Spleen (tissue), 13 donors: ENCODE measurements at places on chromosomes 13 and 19. TPM values are rescaled to one million over a fixed set of nuclear protein-coding genes. Genes with fewer than 3 reads are reported as not detected.

DNA sequence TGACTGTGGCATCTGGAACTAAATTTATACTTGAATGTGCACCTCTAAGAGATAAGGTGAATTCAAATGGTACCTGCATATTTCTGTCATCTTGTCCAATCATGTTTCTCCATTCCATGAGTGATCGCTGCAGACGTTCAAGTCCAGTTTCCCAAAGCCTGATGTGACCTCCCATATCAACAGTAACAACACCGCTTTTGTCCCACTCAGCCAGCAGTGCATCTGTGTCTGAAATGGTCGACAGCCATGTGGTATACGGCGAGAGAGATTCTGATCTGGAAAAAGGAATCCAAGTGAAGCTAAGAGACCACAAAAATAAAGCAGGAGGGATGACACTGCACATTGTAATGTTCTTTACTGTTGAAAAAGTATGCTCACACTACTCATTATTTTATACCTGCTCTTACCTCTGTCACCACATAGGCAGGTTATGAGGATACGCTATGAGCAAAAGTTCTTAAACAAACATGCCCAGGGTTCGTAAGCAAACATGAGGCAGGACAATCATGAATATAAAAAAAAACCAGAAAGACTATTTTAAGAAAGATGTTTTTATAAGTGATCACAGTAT lies 213.6 kb downstream of the RGCC start:
- no peak overlapping the region for H3K27ac ChIP-seq
- no peak for DNase-seq
- no peaks in the 10 kb centered on the region for H3K4me1 ChIP-seq
- H3K36me3 ChIP-seq: no peaks in the 10 kb centered on the region
- H3K4me3 ChIP-seq: no peak overlapping the region
- H3K27me3 ChIP-seq: no peaks in the 10 kb centered on the region

GRCh38 chr19:49889038-49889686 lies 7.5 kb downstream of the IL4I1 start:
- H3K4me3 ChIP-seq: no peak overlapping the region
- no peak for DNase-seq
- no peak overlapping the region for H3K27ac ChIP-seq
- peaks cover 41% of the 10 kb centered on the region for H3K4me1 ChIP-seq
- no peaks in the 10 kb centered on the region for H3K27me3 ChIP-seq
- H3K36me3 ChIP-seq: peaks cover 15% of the 10 kb centered on the region

GRCh38 chr19:31073485-31074198 lies 275.6 kb downstream of the TSHZ3 start:
- no peak for DNase-seq
- no peak overlapping the region for H3K4me3 ChIP-seq
- no peak overlapping the region for H3K27ac ChIP-seq

DNA sequence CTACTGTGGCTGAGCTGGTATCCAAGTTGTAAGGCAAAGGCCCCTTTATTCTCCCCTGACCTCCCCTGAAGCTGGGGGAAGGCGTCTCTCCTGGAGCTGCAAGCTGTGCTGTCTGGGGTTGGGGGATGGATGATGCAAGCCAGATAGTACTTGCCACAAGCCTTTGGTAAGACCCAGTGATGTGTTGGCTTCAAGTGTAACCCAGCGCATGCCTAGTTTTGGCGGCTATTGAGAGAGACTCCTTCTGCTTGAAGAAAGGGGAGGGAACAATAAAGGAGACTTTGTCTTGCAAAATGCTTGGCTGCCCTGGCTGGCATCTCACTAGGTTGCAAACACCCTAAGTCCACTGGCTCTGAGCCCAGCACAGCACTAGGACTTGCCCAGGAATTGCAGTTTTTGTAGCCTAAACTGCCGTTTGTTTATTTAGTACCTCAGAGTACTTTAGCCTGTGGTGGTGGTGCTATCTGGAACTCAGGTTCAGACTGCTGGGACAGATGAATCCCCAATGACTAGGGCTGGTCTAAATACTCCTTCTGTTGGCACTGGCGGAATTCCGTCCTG lies 108.2 kb downstream of the TNFSF13B start:
- H3K36me3 ChIP-seq: no peaks in the 10 kb centered on the region
- no peak overlapping the region for H3K4me3 ChIP-seq
- DNase-seq: no peak

Gene LILRA5
- 75.2 TPM for total RNA-seq

- no peaks in the 10 kb centered on the region for H3K4me1 ChIP-seq
- H3K4me3 ChIP-seq: no peak overlapping the region
- no peak for DNase-seq
- no peak overlapping the region for H3K27ac ChIP-seq
Measured at GRCh38 chr13:35293579-35294226, 182.8 kb downstream of the MAB21L1 start.

Gene PIN1
- total RNA-seq: 53.2 TPM

Gene ATP13A1
- 88.4 TPM for total RNA-seq

Gene CCL25
- 0.77 TPM for total RNA-seq
